ENCODE measurements at places on chromosomes 16 and 17.

DNA sequence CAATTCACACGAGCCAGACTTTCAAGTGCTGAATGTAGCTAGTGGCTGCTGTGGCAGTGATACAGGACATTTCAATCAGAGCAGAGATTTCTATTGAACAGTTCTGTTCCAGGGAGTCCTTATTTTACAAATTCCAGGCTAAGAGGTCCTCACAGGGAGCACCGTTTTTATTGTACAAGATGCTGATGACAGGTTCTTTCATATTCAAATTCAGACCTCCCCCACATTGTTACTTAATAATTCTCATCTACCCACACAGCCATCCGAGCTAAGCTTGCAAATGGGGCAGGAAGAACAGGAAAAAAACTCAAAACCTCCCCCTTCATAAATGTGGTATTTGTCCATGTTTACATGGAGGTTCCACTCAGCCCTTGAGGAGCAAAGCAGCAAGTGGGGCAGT, 9.8 kb downstream of the GABARAPL2 start:
- DNase-seq = no peak

DNA sequence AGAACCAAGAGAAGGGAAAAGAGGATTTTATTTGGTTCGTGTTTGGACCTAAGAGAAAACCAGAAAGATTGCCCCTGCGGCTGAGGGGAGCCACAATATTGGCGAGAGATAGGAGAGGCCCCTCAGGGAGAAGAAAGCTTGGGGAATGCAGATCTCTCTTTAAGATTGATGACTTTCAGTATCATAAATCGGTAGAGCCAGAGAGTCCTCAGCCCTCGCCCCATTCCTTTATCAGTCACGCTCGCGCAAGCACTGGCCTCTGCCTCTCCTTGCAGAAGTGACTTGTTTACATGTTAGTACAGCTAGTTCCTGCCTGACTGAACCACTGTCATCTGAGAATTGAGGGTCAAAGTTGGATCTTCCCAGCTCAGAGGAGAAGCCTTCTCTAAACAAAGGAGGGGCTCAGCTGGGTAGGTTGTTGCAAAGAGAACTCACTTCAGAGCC, 21.5 kb upstream of the KRT19 start:
- no peak for DNase-seq

DNA sequence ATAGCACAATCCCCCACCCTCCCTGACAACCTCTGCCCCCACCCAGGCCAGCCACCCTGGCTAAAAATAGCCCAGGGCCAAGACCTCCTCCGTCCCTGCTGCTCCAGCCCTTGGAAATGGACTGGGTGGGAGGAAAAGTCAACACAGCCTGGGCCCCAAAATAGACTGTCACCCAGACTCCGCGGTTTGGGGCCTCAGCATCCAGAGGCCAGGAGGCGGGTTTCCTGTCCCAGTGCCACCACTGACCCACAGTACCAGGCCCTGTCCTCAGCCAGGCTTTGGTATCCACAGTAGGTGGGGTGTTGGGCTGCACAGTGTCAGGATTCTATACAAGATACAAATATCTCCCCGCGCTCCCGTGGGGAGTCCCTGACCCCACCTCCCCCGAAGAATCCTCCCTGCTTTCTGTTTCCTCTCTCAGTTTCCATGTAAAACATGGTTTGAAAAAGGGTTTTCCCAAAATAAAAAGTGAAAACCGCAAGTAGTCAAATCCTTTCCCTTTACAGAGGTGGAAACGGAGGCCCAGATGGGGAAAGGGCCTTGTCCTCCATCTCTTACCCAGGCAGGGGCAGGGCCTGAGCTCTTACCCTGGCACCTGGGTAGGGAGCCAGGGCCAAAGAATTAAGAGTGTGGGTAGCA, 20.1 kb downstream of the CPNE2 start:
- no peak for DNase-seq

DNA sequence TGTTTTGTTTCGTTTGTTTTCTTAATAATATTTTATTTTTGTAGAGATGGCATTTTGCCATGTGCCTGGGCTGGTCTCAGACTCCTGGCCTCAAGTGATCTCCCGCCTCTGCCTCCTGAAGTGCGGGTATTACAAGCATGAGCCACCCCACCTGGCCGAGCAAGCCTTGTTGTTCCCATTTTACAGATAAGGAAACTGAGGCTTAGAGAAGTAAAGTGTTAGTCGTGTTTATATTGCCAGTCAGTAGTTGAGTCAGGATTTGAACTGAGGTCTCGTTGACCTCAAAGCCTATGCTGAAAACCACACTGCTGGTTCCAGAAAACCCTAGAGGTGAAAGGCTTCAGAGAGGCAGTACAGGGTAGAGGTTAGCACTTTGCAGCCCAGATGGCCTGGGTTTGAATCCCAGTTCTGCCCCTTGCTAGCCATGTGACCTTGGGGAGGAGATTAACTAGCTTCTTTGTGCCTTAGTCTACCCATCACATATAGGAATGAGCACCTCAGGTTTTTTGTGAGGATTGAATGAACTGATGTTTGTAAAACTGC, 102.0 kb downstream of the ABCC6 start:
- no peak for DNase-seq

DNA sequence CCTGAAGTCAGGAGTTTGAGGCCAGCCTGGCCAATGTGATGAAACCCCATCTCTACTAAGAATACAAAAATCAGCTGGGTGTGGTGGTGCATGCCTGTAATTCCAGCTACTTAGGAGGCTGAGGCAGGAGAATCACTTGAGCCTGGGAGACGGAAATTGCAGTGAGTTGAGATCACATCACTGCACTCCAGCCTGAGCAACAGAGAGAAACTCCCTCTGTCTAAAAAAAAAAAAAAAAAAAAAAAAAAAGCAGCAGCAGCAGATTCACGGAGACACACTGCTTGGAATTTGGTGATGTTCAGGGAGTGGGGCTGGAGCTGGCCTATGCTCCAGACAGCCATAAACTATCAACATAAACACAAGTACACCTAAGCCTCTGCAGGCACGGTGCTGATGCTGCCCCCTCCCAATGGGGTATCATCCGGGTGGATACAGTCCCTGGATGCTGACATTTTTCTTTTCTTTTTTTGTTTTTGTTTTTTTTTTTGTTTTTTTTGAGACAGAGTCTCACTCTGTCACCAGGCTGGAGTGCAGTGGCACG, 39.6 kb upstream of the RHOT1 start:
- no peak for DNase-seq

DNA sequence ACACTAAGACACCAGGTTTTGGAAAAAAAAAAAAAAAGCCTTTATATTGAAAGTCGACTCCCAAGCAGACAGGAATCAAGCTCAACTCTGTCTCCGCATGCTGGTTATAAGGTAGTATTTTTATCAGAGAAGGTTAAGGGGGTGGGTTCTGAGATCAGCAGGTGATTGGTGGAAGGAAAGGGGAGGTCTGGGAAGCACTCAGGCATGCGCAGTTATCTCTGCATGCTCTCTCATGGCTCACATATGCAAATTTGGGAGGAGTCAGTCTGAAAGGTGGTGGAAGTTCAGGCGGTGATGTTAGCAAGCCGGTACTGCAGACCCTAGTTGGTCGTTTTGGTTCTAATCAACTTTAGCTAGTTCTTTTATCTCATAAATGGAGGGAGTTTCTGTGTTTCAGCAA, 357.6 kb upstream of the C16orf82 start:
- no peak for DNase-seq

- no peak for DNase-seq
Observed at GRCh38 chr17:4590981-4591453, 6.7 kb downstream of the SMTNL2 start.

GRCh38 chr16:71746442-71747046, 22.0 kb upstream of the PHLPP2 start:
- DNase-seq = peak; percentile 45

DNA sequence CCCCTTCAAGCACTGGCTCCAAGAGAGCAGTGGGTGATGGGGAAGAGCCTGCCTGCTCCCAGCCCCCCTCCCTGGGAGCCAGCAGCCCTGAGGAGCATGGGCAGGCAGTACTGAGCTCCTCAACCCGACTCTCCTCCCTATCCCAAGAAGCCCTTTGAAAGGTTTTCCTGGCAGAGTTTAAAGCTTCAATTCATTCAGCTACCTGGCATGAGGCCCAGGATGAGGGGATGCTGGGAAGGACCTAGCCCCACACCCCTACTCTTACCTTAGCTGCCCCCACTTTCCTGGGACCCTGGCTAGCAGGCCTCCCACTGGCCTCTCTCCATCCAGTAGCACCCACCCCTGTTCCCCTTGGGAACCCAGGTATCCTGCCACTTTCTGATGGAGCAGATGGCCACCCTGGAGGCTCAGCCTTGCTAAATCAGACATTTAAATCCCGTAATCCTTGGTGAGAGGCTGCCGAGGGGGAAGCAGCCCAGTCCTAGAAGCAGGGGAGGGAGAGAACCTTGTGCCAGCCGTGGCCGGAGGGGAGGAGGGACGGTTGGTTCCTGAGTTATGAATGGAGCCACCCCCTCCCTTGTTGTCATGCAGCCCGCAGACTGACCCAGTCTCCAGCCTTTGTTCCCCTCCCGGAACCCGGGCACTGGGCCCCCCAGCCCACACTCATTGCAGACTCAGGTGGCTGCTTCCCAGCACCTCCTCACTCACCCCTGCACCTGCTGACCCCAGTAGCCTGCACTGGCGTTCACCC, 17.1 kb downstream of the ATP1B2 start:
- no peak for DNase-seq

DNA sequence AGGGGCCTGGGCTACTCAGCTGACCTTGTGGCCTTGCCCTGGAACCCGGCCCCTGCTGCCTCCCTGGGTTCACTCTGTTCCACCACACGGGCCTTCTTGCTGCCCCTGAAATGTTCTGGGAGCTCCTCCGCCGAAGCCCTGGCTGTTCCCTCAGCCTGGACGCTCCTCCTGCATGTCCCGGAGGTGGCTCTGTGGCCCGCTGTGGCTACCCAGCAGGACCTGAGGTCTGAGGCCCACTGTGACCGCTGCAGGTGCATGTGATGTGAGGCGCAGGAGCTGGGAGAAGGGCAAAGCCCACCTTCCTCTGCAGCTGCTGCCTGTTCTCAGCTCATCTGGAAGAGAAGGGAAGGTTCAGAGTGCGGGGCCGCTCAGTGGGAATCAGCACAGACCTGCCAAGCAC, 38.9 kb upstream of the ACSF3 start:
- DNase-seq = peak; percentile 26

DNA sequence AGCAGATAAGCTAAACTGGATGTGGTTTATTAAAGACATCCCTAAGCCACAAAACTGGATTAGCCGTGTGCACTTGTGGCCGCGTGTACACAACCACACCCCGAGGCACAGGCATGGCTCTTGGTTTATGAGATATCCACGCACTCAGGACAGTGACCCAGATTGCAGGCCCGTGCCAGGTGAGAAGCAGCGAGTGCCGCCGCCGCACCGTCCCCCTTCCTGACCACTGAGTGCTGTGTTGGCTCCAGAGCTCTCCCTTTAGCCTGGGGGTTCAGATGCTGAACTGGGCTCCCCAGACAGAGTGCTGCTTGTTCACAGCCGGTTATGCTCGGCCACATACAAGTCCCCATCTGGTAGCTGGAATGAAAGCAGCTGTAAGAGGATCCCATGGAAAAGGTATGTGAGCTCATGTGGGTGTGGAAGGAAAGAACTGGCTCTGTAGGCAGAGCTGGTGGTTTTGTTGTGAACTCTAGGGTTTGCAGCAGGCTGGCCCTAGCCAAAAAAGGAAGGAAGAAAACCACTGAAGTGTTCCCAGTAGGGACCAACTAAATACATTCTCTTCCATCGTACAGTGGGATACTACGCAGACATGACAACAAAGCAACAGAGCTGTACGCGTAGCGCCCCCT, 29.5 kb downstream of the KNOP1 start:
- no peak for DNase-seq

GRCh38 chr16:58085584-58086251, 43.5 kb downstream of the CFAP20 start:
- no peak for DNase-seq

DNA sequence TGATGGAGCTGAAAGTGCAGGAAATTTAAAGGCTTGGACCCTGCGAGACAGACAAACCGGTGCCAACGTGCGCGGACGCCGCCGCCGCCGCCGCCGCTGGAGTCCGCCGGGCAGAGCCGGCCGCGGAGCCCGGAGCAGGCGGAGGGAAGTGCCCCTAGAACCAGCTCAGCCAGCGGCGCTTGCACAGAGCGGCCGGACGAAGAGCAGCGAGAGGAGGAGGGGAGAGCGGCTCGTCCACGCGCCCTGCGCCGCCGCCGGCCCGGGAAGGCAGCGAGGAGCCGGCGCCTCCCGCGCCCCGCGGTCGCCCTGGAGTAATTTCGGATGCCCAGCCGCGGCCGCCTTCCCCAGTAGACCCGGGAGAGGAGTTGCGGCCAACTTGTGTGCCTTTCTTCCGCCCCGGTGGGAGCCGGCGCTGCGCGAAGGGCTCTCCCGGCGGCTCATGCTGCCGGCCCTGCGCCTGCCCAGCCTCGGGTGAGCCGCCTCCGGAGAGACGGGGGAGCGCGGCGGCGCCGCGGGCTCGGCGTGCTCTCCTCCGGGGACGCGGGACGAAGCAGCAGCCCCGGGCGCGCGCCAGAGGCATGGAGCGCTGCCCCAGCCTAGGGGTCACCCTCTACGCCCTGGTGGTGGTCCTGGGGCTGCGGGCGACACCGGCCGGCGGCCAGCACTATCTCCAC, at the start of gene NOG:
TSS of gene NOG (plus strand) at position 54 of the 674 bp plus-strand sequence. CDS start at position 579, 525 bp downstream.
- peak; percentile 44 for DNase-seq

GRCh38 chr16:57724531-57724930, 11.0 kb upstream of the KATNB1 start:
- DNase-seq = no peak

GRCh38 chr16:55372792-55373488, 48.9 kb downstream of the IRX6 start:
- no peak for DNase-seq

- DNase-seq = peak; percentile 15
Observed at GRCh38 chr17:28469376-28469775, 4.1 kb upstream of the SLC13A2 start.

GRCh38 chr17:78127888-78128550, 536 bp downstream of the TMC6 start:
- DNase-seq = no peak

DNA sequence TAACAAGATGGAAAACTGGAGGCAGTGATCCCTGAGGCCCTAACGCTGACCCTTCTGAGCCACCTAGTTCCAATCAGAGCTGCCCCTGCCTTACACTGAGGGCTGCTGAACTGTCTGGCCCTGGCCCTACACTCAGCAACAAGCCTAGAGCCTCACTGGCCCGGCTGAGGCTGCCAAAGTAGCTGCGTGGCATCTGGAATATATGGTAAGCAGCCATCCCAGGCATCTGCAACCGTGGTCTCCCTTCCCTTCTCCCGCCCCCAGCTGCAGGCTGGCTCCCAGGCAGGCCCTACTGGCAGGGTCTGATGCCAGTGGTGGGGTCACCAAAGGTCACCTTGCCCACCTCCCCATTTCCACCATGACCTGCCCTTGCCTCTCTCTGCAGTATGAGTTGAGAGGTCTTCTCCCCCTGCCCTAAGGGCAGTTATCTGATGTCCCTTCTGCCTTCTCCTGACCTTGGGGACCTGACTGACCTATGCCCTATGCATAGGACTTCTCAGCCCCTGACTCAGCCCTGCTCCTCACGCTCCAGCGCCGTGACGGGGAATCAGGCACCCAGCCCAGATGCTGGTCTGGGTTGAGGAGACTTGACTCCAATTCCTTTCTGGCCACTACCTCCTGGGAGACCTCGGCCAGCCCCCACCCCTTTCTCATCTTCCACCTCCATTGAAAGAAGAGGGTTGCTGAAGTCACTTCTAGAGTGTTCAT, 45.3 kb downstream of the CPNE2 start:
- no peak for DNase-seq

GRCh38 chr17:79074649-79075445, at the start of gene ENGASE:
ENGASE (plus strand) TSS chr17:79074824; CDS start chr17:79074945, 121 bp downstream.
- peak; percentile 93 for DNase-seq

Data from 8988T (cell line).